NCI-H2081 treated with DMSO at 0.1 percent for 48 hours (cell line): ENCODE measurements at places on chromosomes 2 and 18.

GRCh38 chr18:24534737-24535136 lies 74.3 kb downstream of the HRH4 start:
- DNase-seq, result no peak

DNA sequence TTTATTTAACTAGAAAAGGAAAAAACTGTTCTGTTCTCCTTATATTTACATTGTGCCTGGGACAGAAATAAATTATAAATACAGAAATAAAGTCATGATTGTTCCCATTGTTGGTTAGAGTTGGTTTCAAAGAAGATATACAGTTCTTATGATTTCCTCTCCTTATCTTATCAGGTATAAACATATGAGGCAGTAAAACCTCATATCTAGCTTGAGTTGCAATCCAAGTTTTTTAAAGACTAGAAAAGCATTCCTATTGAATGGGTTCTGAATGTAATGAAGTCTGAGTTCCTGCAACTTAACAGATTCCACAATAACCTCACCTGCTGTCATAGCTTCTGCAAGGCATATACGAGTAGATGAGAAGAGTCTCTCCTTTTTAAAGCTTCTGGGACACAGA lies 114.7 kb upstream of the CAVIN2 start:
- no peak for DNase-seq

- DNase-seq, result no peak
Measured at GRCh38 chr18:80191907-80192652, 55.2 kb downstream of the PARD6G start.

DNA sequence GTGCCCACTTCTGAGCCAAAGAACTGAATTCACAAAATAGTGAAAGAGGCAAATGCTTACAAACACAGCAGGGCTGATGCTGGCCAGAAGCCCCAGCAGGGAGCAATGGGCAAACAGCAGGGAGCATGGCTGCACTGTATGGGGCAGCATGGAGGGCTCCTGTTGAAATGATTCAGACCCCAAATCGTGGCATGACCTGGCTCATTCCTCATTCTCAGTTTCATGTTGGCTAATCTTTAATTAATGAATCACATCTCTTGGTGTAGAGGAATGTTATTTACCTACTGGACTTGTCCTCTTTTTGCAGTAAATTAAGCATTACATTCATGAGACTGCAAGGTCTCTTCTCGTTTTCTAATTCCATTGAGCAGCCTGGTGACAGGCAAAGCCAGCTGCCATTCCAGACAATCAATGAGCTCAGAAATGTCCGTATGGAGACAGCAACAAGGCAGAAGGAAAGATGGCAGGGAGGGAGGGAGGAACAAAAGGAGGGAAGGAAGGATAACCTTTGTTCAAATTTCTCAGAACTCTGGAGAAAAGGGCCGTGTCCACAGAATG lies 84.9 kb upstream of the ST8SIA3 start:
- no peak for DNase-seq

DNA sequence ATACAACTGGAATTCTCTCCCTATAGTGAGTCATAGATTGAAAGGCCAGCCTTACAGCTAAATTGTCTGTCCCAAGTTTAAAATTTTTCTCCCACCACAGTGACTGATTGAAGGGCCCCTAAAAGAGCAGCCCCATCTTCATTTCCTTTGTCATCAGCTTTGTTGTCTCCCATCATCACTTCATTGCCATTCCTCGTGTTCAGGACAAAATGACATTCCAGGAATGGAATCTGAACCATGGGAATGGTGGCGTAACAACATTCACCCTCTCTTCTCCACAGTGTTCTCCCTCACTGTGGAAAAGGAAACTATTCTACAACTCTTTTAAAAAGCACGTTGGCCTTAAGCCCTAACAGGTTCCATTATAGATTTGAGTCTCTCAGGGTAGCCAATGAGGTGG lies 52.1 kb downstream of the PSTPIP2 start:
- no peak for DNase-seq

- DNase-seq, result no peak
Measured at GRCh38 chr18:49022311-49023161, 71.8 kb upstream of the SMAD7 start.

GRCh38 chr2:156427074-156427473 lies 9.1 kb upstream of the GPD2 start:
- DNase-seq, result no peak

- DNase-seq, result no peak
Measured at GRCh38 chr2:173952267-173953046, 12.7 kb downstream of the SP3 start.

DNA sequence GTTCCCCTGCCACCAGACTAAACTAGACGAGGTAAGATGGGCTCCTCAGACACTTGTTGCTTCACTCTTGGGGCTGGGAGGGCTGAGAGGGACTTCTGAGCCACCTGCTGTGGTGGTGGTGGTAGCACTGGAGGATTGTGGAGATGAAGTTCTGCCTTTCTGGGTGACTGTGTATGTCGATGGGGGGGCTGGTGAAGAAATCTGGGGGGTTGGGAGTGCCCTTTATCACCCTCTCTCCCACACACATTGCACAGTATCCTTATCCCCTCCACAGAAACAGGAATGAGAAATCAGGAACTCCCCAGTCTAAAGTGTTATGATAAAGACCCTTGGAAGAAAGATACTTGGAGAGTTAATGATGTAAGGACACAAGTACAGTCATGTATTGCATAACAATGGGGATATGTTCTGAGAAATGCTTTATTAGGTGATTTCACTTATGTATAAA lies 38.5 kb downstream of the HK2 start:
- DNase-seq, result no peak

GRCh38 chr2:10447300-10447894 lies 730 bp downstream of the ODC1 start:
- no peak for DNase-seq

DNA sequence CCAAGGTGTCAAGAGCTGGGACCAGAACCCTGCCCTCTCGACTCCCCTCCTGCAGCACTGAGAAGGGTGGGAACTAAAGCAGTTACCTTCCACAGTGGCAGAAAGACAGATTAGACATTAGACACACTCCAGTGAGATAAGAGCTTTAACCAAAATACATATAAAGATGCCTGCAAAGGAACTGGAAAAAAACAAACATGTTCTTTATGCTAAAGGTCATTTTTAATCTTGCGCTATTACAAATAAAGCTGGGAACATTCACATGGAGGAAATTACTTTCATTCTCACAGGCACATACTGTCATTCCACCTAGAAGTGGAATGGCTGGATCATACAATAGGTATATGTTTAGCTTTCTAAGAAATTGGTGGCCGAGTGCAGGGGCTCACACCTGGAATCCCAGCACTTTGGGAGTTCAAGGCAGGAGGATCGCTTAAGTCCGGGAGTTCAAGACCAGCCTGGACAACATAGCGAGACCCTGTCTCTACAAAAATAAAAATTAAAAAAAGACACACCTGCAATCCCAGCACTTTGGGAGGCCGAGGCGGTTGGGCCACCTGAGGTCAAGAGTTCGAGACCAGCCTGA lies 41.9 kb downstream of the C2orf76 start:
- DNase-seq, result no peak

- DNase-seq, result no peak
Measured at GRCh38 chr2:8581234-8581561, 100.7 kb upstream of the ID2 start.
